Renal cortex interstitium (tissue), 15 donors: ENCODE measurements at places on chromosomes 11 and 22.

GRCh38 chr11:62545437-62546243 is 966 bp downstream of the AHNAK start:
- DNase-seq, result peak; percentile 92

- no peak for DNase-seq
Observed at GRCh38 chr22:30077279-30077880, 2.9 kb upstream of the HORMAD2 start.

DNA sequence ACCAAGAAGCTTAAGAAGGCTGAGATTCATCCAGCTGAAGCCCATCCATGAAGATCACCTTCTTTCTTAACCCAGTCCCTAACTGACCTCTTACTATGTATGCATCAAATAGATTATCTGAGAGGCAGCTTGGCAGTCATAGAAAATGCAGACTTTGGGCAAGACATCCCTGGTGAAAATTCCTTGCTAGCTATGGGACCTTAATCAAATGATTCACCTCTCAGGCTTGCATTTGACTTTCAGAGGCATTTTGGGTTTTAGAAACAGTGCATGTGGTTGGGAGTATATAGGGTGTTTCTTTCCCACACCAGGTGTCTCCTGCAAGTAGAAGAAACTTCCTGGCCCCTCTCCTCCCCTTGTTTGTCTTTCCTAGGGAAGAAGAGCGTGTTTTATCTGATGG is 188.5 kb upstream of the ISX start:
- DNase-seq, result no peak

- DNase-seq, result no peak
Observed at GRCh38 chr11:123306531-123306930, 111.5 kb upstream of the CLMP start.

DNA sequence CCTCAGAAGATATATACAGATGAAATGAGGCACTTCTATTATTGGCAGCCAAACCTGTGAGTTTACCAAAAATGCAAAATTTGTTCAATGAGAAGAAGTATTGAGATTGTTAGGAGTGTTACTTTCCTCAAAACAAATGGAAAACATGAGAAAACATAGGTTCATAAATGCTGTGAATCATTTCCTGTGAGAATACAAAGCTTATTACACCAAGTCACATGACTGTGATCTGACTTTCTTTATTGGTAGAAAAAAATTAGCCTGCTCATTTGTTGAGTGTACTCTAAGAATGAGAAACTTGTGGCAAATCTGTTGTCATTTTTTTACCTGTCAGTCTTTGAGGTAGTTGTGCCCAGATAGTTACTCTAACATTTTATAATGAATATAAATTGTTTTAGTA is 215.1 kb downstream of the TMEM135 start:
- DNase-seq, result no peak

- DNase-seq, result no peak
Observed at GRCh38 chr11:125960771-125961170, 14.9 kb downstream of the VSIG10L2 start.

DNA sequence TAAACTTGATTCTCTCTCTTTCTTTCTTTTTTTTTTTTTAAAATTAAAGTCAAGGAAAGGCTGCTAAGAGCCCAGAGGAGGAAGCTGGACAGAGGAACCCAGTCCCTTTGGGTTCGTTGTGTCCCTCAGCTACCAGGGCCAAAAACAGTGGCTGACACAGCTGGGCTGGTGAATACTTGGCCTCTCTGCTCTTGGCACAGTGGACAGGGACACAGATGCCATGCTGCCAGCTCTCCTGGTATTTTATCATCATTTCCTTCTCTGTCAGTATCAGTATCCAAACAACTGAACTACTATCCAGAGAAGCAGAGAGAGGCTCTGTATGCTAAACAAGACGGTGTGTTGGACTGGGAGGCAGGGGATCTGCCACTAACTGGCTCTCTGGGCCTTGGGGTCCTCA is 123.7 kb upstream of the CCDC90B start:
- no peak for DNase-seq

DNA sequence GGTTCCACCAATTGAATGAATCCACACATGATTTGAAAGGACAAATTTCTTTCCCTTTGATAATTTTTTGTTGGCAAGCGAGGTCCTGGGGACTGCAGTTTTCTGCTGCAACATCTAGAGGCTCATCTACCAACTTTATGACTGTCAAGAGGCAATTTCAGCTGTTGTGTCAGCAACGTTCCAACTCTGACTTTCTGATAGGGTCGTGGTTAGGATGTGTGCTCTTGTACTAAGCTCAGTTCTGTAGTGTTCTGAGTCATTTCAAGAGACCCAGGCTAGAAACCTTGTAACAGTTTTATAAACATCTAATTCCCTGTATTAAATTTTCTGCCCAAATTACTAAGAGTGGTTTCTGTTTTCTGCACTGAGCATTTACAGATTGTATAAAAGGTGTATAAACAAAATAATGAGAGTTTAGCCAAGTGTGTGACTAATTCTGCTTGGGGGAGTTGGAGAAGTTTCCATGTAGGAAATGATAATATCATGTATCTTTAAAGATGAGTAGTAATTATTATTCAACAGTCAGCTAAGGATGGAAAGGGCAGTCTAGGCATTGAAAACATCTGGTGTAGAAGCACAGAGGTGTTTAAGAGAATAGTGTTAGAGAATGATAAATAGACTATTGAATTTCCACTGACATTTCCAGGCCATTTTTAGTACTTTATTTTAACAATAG is 72.2 kb downstream of the RBMXL2 start:
- DNase-seq, result no peak

DNA sequence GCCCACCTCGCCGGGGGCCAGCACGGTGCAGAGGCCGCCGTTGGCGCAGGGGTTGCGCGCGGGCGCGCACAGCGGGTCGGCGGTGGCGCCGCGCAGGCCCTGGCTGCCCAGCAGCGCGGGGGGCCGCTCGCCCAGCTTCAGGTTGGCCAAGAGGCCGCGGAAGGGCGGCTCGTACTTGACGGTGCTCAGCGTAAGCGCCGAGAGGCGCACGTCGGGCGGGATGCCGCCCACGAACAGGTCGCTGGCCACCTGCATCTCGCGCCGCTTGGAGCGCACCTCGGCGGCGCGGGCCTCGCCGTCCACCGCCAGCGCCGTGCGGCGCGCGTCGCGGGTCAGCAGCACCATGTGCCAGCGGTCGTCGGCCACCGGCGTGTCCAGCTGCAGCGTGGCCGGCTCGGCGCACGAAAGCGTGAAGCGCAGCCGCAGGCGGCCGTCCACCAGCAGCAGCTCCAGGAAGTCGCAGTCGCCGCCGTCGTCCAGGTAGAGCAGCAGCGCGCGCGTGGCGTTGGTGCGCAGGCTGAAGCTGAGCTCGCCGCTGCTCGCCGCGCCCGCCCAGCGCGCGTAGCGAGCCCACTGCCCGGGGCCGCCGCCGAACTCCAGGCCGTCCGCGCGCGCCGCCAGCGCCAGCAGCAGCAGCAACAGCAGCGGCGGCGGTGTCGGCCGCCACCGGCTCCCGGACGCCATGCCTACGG is 9.8 kb downstream of the NRXN2 start:
- DNase-seq, result no peak

DNA sequence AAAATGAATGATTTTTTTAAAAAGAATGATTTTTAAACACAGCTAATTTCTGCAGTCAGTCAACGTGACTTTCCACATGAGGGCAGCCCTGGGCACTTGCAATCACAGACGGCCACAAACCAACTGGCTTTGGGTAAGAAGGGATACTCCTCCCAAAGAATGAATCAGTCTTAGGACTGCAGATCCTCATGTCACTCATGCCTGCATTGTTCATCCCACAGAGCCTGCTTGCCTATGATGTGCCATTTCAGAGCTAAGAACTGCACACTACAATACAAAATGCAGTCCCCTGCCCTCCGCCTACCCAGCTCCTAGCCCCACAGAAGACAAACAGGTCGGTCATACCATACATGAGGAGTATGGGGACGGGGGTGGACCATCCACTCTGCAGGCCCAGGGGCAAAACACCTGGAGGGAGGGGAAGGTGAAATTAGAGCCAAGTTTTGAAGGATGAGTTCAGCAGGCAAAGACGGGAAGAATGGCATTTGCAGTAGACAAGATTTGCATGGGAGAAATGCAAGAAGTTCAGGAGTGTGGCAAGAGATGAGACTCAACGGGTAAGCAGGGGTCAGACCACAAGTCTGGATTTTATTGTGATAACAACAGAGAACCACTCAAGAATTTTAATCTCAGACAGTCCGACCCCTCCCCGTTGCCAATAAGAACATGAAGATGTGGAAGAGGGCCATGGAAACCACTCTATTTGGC is 24.7 kb downstream of the PACSIN2 start:
- no peak for DNase-seq

GRCh38 chr11:72773291-72773690 is 20.6 kb downstream of the STARD10 start:
- no peak for DNase-seq

GRCh38 chr22:19678949-19679521 is 35.3 kb upstream of the SEPTIN5 start:
- DNase-seq, result no peak

- peak; percentile 39 for DNase-seq
Observed at GRCh38 chr11:131246663-131247062, 123.8 kb upstream of the NTM start.

GRCh38 chr11:1308743-1309497 is 512 bp downstream of the TOLLIP start:
- no peak for DNase-seq

- no peak for DNase-seq
Observed at GRCh38 chr11:17496406-17496805, 19.8 kb upstream of the ABCC8 start.

- DNase-seq, result no peak
Observed at GRCh38 chr11:69662021-69662698, 13.0 kb downstream of the LTO1 start.

DNA sequence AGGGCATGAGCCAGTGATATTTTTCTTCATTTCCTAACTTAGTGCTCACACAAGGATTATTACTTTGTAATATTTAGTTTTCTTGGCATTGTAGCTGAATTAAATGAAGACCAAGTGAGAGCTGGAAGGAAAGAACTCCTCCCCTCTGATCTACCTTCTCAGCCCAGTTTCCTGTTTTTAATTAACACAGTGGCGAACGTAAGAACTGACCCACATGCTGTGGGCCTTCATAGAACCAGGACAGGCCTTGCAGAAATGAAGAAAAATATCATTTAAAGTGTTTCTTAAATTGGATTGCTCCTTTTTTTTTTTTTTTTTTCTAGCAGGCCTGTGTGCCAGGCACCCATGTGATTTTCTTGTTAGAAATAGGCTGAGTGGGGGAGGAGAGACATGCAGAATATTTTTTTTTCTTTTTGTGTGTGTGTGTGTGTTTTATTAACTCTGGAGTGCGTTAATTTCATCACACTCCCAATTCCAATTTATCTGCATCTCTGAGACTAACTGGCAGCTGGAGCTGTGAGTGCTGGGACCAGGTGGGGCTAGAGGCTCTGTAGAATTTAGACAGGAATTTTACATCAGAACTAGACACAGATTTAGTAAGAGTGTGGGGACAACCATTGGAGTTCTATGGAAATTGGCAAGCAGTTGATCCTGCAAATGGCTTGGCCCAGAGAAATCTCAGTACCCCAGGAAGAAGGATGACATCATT is 320.5 kb downstream of the DDX10 start:
- no peak for DNase-seq

GRCh38 chr11:67411785-67412152 is 3.7 kb upstream of the CARNS1 start:
- DNase-seq, result no peak

DNA sequence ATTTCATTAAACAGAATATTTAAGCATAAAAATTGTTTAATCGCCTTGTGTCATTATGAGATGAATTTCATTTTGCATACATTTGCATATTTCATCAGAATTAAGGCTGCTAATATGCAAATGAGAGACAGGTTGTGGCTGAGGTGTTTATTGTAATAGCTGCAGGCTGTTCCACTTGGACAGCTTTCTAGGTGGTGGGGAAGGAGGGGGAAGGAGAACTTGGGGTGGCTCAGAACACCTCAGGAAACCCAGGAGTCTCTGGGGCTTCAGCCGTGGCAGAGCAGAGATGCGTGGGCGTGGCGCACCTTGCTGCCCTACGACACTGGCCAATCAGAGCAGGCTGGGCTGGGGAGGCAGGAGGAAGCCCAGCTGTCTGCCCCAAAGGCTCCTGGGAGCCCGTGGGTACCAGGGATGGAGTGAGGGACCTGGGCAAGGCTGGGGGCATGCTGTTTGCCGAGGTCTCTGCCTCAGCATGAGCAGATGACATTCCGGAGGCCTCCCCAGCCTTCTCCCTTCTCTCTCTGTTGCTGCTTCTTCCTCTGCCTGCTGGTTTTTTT is 542.9 kb downstream of the MN1 start:
- no peak for DNase-seq

DNA sequence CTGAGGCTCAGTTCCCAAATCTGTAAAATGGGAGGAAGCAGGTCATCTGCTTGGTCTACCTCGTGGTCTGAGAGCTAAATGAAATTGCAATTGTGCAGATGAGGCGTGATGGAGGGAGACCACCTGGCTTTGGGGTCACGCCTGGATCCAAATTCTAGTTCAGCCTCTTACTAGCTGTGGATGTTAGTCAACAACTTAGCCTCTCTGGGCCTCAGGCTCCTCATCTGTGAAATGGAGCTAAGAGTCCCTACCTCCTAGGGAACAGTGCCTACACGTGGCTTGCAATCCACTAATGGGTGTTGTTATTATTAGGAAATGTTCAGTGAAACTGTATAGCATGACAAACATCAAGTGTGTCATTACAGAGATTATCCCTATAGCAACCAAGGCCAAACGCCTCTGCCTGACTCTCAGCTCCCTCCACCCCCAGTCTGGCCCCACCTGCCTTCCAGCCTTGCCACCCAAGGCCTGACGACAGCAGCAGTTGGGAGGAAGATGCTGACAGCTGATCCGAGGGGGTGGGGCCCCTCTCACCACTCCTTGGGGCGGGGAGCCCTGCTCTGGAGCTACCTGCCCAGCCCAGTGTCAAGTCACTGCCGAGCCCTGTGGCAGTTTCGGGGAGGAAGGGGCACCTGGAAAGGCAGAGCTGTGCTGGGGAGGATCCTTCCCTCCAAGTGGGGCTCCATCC is 1.7 kb upstream of the RHOD start:
- DNase-seq, result no peak

DNA sequence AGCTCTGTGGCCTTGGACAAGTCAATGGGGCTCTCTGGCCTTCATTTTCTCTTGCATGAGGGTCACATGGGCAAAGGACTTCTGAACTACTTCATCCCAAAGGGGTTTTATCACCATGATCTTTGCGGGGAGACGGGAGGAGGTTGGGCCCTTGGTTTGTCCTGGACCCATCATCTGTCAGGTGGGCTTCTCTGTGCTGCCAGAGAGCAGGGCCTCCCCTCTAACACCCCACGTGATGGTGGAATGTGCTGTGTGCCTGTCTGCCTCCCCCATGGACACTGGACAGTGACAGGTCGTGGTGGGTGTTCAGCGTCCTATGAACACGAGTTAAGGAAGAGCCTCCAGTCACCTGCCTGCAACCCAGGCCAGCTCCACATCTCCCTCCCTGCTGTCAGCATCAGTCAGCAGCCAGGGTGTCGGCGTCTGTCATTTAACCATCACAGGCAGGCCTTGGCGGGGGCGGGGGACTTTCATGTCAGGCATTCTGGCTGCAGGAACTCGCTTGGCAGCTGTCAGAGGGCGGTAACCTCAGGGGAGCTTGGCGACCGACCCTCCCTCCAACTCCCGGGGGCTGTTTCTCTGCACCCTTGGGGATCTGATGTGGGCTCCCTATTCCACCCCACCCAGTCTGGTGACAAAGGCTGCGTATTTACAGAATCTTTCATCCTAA is 2.6 kb upstream of the SUN2 start:
- DNase-seq, result no peak
